CD4-positive, alpha-beta T cell treated with Interleukin-6 for 4 hours (primary cell): ENCODE measurements at places on chromosomes 12 and 14.

DNA sequence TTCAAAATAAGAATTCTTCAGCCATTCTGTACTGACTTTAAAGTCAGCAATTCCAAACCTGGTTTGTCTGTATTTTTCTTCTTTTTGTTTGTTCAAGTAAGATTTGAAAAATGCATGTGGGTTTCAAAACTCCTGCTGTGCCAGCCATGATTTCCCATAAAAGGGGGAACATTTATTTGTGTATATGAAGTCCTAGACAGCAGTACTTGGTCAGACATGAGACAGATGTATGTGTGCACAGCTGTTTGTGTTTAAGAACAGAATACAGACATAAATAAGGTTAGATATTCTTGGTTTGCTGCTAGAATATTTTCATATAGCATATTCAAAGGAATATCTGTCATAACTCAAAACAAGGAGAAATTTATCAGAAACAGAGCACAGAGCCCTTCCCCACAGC is 236.0 kb downstream of the ADAMTS20 start:
- no peak for DNase-seq

- DNase-seq = peak; percentile 1
Measured at GRCh38 chr12:122866950-122867607, 28.8 kb downstream of the VPS37B start.

DNA sequence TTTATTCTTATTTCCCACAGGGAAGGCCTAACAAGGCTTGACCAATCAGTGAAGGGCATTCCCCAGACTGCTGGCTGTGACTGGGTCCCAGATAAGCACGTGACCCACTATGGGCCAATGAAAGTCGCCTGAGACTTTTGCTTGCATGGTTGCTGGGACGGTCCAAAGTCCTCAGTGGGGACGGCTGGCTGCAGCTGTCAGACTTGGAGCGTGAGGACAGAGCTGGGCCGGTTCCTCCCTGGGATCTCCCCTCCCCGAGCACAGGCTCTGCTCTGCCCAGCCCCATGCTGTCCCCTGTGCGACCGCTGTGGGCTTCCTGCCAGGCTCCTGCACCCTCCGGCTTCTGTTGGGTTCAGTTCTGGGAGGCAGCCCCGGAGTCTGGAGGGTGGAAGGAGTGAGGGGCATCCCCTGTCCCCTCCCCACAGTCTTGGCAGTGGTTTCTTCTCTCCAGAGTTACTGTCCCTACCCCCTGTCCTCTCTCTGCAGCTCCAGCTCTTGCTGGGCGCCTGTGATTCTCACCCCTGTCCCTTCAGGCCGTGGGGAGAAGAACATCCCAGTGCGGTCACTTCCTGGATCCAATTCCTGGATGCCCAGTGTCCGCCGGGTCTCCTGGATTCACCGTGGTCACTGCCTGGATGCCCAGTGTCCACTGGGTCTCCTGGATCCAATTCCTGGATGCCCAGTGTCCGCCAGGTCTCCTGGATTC is 50.1 kb downstream of the GALNT9 start:
- no peak for DNase-seq

- DNase-seq = no peak
Measured at GRCh38 chr14:52355016-52355431, 40.9 kb downstream of the PTGER2 start.

DNA sequence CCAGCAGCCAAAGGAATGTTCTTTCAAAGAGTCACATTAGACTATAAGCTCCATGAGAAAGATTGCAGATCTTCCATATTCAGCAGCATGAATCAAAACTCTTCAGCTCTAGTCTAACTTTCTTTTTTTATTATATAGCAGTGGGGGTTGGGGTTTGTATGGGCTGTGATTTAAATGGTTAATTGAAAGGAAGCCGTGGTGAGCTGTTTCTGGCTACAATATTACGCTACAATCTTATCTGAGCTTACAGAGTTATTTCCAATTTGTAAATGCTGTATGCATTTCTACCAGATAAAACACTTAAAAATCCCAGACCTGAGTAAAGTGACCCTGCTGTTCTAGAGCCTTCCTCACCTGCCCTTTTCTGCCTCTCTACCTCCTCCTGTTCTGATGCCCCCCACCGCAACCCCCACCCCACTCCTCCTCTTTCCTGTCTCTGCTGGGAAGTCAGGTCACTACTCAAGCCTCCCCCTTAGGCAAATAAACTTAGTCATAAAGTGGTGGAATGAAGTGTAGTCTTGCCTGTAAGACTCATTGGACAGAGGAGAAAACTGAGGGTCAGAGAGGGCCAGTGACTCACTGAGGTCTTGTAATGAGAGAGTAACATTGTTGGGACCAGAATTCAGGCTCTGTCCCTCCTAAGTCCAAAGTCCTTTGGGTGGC is 1089.5 kb downstream of the BCL11B start:
- peak; percentile 68 for DNase-seq

DNA sequence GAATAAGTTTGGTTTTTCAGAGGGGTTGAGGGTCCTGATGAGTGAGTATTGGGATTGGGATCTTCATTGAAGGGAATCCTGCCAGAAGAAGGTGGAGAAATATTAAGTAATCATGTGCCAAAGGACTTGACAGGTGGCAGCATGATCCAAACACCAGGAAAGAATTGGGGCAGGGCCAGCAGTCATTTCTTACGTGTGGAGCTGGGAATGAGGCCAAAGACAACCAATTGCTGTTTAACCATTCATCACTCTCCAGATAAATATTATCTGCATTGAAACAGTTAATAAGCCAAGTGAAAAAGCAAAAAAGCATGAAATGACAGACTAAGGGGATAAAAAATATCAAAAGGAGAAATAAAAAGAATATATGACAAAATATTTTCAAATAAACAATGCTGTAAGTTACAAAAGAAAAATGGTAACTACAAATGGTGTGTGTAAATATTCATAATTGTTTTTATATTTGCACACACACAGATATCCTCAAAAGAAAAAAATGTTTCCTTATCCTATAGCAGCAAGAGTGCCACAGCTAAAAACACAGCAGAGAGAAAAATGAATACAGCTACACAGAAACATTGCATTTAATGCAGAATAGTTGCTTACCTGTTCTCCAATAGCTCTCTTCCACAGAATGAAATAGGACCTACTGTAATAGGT is 26.2 kb downstream of the C2CD5 start:
- DNase-seq = no peak

- no peak for DNase-seq
Measured at GRCh38 chr14:37093364-37093763, 79.0 kb downstream of the SLC25A21 start.

GRCh38 chr14:30177781-30178180 is 250.1 kb upstream of the PRKD1 start:
- DNase-seq = no peak

DNA sequence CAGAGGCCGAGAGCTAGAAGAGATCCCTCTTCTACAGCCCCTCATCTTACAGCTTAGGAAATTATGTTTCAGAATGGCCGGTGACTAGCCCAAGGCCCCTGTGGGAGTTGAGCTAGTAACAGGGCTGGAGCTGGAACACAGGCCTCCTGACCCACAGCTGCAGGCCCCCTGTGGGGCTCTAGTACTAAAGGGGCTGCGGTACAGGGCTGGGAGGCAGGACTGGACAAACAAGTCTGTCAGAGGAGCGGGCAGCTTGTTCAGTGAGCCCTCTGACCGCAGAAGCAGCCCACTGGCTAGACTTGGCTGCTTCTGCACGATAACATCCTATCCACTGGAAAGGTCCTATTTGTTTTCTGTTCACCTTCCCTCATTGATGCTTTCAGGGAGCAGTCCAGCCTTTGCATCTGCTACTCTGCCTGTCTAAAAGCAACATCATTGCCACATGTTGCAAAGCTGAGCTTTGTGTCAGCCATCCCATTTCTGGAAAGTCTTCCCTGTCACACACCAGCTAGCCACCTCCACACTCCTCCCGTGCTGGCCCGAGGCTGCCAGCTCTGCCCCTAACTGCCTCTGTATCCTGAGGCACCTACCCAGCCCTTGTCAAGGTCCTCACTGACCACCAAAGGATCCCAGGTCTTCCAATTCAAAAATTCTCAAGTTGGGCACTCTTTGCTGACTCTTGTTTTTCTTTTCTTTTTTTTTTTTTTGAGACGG is 10.2 kb downstream of the PSMC1 start:
- no peak for DNase-seq

DNA sequence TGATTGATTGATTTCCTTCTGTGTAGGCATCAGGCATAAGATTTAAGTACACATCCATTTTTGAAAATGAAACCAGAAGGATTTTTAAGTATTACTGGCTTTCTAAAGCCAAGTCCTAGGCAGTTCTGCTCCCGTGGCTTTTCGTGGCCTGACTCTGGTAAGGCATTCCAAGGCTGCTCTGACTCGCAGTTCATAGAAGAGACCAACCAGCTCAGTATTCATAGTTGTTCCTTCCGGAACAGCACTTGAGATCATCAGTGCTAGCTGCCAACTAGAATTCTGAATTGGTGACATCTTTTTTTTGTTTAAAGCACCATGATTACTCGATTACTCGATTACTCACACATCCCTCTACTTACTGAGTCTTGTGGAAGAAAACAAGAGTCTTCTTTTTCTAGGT is 25.9 kb downstream of the SUDS3 start:
- no peak for DNase-seq

- DNase-seq = no peak
Measured at GRCh38 chr14:101774006-101774795, 12.7 kb downstream of the PPP2R5C start.

- no peak for DNase-seq
Measured at GRCh38 chr12:32454075-32454474, 54.7 kb downstream of the FGD4 start.

GRCh38 chr14:89573399-89573657 is 156.3 kb upstream of the FOXN3 start:
- no peak for DNase-seq

GRCh38 chr12:30902596-30902995 is 24.0 kb upstream of the TSPAN11 start:
- DNase-seq = no peak
